ENCODE measurements at places on chromosomes 12 and 14.

- DNase-seq: no peak
Observed at GRCh38 chr12:26158078-26158764, 33.4 kb upstream of the BHLHE41 start.

DNA sequence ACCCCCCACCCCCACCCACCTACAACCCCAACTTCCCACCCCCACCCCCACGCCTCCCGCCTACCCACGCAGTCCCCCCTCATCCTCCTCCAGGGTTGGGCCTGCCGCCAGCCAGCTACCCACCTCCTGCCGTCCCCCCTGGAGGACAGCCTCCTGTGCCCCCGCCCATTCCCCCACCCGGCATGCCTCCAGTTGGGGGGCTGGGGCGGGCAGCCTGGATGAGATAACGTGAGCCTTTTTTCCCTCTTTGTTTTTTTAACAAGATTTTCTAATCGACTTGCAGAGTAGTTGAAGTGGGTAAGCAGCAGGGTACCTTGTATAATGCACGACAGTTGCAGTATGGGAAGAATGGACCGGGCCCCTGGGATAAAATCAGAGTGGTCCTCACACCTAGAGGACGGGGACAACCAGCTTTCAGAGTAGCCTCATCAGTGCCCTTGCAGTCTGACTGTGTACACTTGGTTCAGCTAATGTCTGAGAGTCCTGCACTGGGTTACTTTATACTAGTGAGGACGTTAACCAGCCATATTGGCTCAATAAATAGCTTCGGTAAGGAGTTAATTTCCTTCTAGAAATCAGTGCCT lies 29.4 kb downstream of the CCNK start:
- DNase-seq: no peak

GRCh38 chr14:101365329-101366158 lies 195.8 kb upstream of the DIO3 start:
- DNase-seq: no peak

GRCh38 chr14:89753828-89754412 lies 200.6 kb downstream of the EFCAB11 start:
- no peak for DNase-seq

- no peak for DNase-seq
Observed at GRCh38 chr14:28494196-28494595, 272.4 kb upstream of the FOXG1 start.

DNA sequence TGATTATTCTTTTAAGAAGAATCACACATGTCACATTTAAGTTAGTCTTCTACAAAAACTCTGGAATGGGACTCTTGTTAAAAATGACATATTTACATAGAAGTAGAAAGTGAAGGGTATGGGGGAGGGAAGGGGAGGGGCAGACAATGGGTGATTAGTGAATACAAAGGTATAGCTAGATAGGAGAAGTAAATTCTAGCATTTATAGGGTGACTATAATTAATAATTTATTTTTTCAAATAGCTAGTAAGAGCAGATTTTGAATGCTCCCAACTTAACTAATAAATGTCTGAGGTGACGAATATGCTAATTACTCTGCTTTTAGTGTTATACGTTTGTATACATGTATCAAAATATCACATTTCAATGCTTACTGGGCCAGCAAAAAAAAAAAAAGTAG lies 59.4 kb downstream of the BLTP3B start:
- no peak for DNase-seq

- DNase-seq: no peak
Observed at GRCh38 chr12:39897315-39897714, 208.6 kb downstream of the SLC2A13 start.

DNA sequence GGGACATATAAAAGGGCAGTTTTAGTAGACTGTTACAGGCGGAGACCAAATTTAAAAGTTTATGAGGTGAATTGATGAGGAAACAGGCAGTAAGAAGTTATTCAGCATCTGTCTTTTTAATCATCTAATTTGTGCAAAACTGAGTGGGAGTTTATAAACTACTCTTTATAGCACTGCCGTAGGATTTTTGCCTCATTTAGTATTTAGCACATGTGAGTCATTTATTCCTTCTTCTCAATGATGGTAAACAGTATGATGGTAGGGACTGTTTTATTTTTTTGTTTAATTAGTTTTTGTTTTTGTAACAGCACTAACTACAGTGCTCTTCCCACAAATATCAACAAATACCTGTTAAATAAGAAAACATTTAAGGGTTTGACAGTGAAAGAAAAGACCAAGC lies 20.6 kb downstream of the TOGARAM1 start:
- no peak for DNase-seq

DNA sequence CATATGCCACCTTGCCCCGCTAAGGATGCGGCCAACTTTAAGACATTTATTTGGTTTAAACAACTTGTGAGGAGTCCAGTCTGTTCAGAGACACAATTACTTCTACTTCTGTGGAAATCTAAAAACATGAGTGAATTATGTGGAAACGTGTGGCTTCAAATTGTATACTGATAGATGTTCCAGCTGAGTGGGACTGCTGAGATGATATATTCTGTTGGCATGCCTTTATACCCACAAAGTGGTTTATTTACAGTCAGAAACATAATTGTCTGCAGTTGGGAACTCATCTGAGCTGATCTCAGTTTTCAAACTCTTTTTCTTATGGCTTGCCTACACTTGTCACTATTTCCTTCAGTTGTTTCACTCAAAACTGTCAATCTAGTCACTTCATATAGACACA lies 67.8 kb downstream of the FLRT2 start:
- no peak for DNase-seq

All from memory B cell (primary cell).